ENCODE measurements at places on chromosomes 6 and 20.

DNA sequence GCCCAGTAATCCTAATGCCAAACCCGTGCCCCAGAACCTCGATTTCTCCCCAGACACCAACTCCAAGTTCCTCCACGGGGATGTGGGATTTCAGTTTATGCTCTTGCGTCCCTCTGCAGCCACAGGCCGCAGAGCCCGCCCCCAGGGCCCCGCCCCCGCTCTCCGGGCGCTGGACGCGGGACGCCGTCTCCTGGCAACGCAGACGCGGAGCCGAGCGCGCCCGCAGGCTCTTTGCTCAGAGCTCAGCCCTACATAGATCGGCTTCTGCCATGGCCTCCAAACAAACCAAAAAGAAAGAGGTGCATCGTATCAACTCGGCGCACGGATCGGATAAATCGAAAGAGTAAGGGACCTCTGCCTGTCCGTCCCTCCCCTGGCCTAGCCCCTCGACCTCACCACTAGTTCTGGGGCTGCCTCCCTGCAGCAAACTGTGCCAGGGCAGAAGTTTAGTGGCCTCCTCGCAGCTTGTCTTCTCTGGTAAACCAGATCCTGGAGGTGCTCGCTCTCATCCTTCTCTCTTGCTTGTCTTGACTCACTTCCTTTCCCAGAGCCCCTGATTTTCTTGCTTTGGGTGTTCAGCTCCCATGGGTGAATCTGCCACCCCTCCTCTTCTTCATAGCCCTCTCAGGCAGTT is at the start of gene ADGB:
Gene ADGB, plus strand, starts transcription at position 201 of the 634 bp plus-strand sequence. Its CDS starts 69 bp downstream, at position 270.
- DNase-seq, result peak; percentile 74

DNA sequence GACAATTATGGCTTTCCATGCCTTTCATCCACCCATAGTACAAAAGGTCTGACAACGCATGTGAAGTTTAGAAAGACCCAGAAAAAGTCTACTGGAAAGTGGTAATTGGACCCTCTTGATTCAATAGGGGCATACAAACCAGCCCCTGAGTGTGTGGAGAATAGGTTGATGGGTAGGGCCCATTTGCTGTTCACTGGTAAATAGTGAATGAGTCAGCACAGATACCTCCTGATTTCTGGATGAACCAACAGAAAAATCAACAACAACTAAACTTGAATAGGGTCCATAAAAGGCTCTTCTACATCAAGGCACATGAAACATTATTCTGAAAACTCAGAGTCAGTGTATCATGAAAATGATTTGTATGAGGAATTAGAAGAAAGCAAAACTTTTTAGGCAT is 235.4 kb upstream of the SLC35B3 start:
- no peak for DNase-seq

DNA sequence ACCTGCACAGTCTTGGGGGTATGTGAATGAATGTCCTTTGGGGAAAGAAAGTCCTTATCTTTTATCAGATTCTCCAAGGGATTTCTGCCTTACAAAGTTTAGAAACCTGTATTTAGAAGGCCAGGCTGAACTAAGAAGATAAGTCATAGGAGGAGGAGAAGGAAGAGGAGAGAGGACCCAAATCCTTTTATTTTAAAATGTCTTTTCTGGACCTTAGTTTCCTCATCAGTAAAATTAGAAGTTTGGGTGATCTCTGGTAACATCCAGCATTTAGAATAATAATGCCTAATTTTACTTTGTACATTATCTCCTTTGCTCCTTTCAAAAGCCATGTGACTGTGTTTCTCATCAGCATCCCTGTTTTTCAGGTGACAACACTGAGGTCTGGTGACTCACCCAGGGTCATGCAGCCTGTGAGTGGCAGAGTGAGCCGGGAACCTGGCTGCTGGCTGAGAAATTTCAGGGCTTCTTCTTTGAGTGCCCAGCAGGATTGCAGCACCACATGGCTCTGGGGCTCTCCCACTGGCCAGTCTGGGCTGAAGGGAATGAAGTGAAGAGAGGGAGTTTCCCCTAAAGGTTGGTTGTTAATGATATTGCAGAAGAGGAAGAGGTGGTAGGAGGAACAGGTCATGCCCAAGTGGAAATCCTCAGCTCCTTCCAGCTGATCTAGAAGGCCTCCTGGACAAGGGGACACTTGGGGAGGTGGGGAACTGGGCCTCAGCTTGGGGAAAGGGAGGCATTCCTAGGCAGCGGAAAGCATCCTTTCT is 34.0 kb downstream of the VEGFA start:
- DNase-seq, result no peak

- DNase-seq, result no peak
Measured at GRCh38 chr20:11451793-11452291, 465.9 kb upstream of the BTBD3 start.

GRCh38 chr20:41135187-41135887 is 2.0 kb upstream of the PLCG1 start:
- no peak for DNase-seq
